NAMALWA (cell line): ENCODE measurements at places on chromosomes 1 and 21.

- DNase-seq: no peak
These were observed 15.6 kb downstream of the FMO1 start for GRCh38 chr1:171263901-171264300.

GRCh38 chr1:9602794-9603167 is 14.1 kb downstream of the TMEM201 start:
- DNase-seq: no peak

- DNase-seq: no peak
These were observed 356.6 kb downstream of the HHAT start for GRCh38 chr1:210685295-210685650.

DNA sequence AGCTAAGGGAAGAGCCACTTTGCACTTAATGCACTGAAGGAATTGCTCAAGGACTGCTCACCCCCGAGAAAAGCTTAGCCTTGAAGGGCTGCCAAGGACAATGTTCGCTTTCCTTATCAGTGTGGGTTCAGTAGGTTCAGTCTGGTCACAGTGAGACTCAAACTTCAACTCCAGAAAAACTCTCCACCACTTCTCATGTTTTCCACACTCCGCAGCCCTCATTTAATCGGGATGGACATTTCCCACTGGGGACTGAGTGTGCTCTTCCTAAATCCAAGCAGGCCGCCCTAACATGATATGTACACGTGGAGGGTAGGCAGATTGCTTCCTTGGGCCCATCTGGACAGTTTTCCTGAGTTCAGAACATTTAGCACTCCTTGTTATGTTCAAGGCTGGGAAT is 19.5 kb downstream of the SUSD4 start:
- DNase-seq: no peak

DNA sequence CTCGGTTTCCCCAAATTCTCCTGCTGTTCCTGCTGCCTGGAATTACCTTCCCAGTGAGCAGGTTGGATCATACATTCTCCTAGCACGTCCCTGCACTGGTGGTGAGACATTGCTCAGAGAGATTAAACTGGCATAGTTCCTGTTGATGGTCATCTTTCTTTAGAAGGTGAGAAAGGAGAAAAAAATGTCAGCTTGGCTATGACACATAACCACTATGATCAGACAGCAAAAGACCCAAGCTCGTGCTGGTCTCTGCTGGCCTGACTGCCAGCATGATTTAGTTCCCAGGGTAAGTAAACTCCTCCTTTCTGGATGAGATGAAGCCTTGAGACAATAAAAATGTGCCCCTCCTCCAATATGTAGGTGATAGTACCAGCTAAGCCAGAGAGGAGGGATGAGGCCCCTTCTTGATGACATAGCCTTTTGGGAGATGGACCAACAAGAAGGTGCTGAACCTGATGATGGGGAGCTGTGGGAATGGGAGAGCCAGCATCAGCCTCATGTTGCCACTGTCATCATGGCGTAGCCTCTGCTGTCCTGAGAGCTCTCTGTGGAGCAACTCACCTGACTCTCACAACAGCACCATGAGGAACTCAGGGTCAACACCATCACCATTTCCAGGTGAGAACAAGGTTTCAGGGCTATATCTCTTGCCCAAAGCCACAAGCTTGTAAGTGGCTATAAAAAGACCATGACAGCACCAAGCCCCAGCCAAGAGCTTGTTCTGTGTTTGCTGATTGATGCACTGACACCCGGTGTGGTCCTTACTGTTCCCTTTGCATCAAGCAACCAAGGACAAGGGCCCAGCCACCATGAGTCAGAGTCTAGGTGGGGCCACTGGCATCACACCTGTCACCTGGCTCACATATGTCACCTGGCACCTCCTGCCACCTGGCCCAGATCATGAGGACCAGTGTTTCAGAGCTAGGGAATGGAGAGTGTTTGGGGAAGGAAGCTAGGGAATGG is 200.0 kb downstream of the MATN1 start:
- no peak for DNase-seq

DNA sequence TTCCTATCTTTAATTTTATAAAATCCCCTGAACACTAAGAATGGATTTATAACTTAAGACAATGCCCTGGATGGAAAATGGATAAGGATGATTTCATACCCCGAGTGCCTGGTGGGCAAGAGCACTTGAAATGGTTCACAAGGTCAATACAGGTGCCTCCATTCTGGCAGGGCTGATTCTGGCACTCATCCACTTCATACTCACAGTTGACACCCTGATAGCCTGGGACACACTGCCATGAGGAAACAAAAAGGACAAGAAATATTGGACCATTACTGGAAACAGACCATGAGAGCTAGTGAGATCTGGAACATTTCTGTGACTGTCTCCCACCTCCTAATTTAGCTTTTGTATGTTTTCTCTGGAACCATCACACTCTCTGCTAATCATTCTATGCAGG is 39.1 kb upstream of the ADAM30 start:
- no peak for DNase-seq

GRCh38 chr21:34965200-34966174 is 83.6 kb downstream of the RUNX1 start:
- DNase-seq: no peak

GRCh38 chr1:167471568-167471967 is 46.8 kb downstream of the CD247 start:
- DNase-seq: no peak

DNA sequence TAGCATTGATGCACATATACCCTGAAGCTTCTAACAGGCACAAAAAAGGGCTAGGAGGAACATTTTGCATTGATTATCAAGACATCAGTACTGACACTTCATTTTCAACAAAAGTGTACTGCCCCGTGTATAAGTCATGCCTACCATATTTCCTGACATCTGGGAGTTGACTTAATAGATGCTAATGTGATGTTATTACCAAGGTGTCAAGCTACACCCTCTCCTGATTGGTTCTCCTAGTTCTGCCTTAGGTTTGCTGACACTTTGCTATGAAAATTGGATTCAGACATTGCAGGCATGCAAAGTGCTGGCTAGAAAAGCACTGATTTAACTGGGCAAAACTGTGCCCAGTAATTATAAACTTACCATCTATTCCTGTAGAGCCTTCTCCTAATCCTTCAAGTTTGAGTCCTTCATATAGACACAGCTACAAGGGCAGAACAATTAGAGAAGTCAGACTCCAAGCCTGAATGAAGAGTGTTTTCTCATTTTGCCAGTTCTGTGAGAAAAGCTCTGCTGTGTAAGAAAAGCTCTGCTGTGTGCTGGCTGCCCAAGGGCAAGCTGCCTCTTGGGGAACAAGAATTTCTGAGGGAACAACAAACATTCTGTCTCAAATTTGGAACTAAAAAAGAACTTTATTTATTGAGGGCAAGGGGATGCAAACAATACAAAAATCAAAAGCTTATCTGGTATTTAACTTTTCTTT is 11.2 kb downstream of the S100A10 start:
- no peak for DNase-seq

GRCh38 chr1:87568005-87568404 is 239.3 kb downstream of the LMO4 start:
- DNase-seq: no peak

DNA sequence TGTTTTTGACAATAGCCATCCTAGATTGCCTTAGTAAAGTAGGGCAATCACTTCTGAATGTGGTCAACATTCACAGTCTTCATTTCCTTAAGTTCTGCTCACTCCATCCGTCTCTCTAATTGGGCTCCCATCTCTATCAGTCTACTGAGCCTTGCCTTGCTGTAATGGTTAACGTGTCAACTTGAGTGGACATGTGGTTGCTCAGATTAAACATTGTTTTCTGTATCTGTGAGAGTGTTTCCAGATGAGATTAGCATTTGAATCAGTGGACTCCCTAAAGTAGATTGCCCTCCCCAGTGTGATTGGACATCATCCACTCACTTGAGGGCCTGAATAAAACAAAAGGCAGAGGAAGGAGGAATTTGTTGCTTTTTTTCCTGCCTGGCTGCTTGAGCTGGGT is 26.4 kb downstream of the C1orf216 start:
- no peak for DNase-seq

- no peak for DNase-seq
These were observed 71.9 kb downstream of the SCCPDH start for GRCh38 chr1:246795906-246796694.

GRCh38 chr1:59976194-59977074 is 49.9 kb upstream of the CYP2J2 start:
- DNase-seq: peak; percentile 51

DNA sequence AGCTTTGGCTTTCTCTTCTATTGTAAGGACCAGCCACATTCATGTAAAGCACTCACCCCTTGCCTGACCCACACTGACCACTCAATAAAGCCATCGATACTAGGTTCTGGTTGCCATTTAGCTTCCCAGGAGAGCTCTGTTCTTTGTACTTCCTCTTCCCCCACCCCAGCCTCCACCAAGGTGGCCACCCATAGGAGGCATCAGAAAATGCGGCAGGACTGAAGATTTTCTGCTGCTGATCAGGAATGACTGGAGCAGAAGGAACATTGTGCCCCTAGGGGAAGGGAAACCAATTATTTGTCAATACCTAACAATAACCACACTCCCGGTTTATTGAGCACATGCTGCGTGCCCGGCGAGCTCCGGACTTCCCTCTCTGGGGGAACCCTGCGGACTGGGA is 5.2 kb upstream of the SMIM12 start:
- no peak for DNase-seq

DNA sequence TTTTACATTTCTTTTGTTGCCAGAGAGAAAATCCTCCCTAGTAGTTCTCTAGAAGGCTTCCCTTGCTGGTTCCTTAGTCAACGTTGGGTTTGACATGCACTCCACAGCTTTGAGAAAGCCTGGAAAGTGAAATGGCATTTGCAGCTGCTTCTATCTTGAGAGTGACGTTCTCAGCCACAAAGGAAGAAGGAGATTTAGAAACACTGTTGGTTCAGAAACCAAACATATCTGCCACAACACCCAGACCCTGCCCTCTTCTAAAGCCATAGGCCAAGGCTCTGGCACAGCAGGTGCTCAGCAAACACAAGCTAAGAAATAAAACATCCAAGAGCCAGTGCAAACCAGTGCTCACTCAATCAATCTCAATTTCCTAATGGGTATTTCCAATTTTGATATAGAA is 121.4 kb downstream of the CCDC185 start:
- no peak for DNase-seq

DNA sequence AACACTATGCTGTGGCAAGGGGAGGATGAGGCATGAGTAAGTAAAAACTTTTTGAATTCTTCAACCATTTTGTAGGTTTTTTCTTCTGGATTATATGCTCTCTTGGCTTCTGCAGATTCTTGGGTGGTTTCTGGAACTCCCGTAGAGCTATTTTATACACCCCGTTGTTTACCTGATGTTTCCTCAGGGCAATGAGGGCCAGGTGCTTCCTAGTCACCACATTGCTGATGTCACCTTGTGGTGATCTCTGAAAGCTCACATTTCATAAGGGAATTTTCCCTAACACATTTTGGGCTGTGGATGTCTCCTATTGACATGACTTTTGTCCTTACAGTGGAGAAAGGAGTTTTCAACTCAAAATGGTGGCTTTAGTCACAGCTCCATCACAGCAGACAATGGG is 356.6 kb downstream of the PLA2G4A start:
- no peak for DNase-seq

DNA sequence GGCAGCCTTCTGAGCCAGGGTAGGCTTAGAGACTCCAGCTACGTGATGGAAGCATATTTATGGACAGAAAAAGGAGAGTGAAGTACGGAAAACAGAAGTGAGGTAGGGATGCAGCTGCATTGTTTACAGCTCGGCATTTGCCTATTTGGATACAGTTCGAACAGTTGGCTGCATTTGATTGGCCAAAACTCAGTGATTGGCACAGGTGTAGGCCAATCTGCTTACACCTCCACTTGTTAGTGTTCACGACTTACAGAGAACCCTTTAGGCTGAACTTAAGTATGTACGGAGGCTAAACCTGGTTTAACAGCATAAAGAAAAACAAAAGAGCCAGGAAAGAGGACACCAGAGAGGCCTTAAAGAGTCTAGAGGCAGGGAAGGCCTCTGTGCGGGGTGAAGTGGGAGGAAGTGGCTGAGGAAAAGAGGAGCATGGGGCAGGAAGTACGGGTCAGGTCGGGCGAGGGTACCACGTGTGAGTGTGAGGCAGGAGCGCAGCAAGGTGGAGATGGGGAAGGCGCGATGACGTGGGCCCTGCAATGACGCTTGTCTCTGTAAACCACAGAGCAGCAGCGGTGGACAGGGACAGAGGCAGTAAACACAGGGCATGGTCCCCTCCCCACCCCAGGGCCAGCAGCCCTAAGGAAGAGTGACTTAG is 32.0 kb downstream of the RSPH1 start:
- peak; percentile 93 for DNase-seq

GRCh38 chr1:58331156-58331555 is 215.4 kb downstream of the OMA1 start:
- no peak for DNase-seq

DNA sequence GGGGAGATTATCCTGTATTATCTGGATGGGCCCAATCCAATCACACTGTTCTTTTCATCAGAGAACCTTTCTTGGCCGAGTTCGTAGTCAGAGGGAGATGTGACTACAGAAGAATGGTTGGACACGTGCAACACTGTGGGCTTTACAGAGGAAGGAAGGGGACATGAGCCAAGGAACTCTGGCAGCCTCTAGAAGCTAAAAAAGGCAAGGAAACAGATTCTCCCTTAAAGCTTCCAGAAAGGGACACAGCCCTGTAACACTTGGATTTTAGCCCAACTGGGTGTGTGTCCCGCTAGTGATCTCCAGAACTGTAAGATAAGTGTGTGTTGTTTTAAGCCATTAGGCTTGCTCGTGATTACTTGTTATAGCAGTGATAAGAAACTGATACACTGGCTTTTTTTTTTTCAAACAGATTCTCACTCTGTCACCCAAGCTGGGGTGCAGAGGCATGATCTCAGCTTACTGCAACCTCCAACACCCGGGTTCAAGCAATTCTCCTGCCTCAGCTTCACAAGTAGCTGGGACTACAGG is 53.9 kb upstream of the FBXO28 start:
- DNase-seq: no peak
